Body of pancreas (tissue), 4 donors: ENCODE measurements at places on chromosomes 7 and 10. TPM values are rescaled to one million over a fixed set of nuclear protein-coding genes. Genes with fewer than 3 reads are reported as not detected.

GRCh38 chr7:27409776-27410175 is 167.2 kb downstream of the EVX1 start:
- H3K27me3 ChIP-seq: no peaks in the 10 kb centered on the region
- DNase-seq: no peak
- H3K4me1 ChIP-seq: no peaks in the 10 kb centered on the region
- no peaks in the 10 kb centered on the region for H3K36me3 ChIP-seq
- no peak overlapping the region for H3K27ac ChIP-seq
- H3K4me3 ChIP-seq: no peak overlapping the region

The CTAGE6 gene
- not detected for total RNA-seq

GRCh38 chr10:88670497-88670896 is 6.3 kb downstream of the LIPF start:
- H3K4me1 ChIP-seq: no peaks in the 10 kb centered on the region
- no peak for DNase-seq
- no peak overlapping the region for H3K4me3 ChIP-seq
- no peak overlapping the region for H3K27ac ChIP-seq
- no peaks in the 10 kb centered on the region for H3K27me3 ChIP-seq

- H3K4me1 ChIP-seq: peaks cover 9% of the 10 kb centered on the region
- H3K36me3 ChIP-seq: no peaks in the 10 kb centered on the region
- H3K27me3 ChIP-seq: no peaks in the 10 kb centered on the region
Measured at GRCh38 chr7:13148548-13148947, 461.1 kb downstream of the ARL4A start.

GRCh38 chr7:30501264-30501663 is 3.4 kb downstream of the GGCT start:
- no peaks in the 10 kb centered on the region for H3K36me3 ChIP-seq
- H3K4me3 ChIP-seq: no peak overlapping the region
- H3K27me3 ChIP-seq: no peaks in the 10 kb centered on the region
- DNase-seq: no peak
- H3K27ac ChIP-seq: no peak overlapping the region
- H3K4me1 ChIP-seq: peaks cover 28% of the 10 kb centered on the region

GRCh38 chr7:42144604-42145003 is 92.4 kb downstream of the GLI3 start:
- H3K4me1 ChIP-seq: no peaks in the 10 kb centered on the region
- H3K4me3 ChIP-seq: no peak overlapping the region
- no peaks in the 10 kb centered on the region for H3K27me3 ChIP-seq
- H3K27ac ChIP-seq: no peak overlapping the region
- H3K36me3 ChIP-seq: no peaks in the 10 kb centered on the region

GRCh38 chr7:107085180-107085579 is 40.7 kb downstream of the PRKAR2B start:
- H3K4me1 ChIP-seq: no peaks in the 10 kb centered on the region
- H3K27me3 ChIP-seq: no peaks in the 10 kb centered on the region
- DNase-seq: no peak
- no peaks in the 10 kb centered on the region for H3K36me3 ChIP-seq
- no peak overlapping the region for H3K4me3 ChIP-seq
